ENCODE measurements at places on chromosomes 3 and 15. TPM values are rescaled to one million over a fixed set of nuclear protein-coding genes. Genes with fewer than 3 reads are reported as not detected.

Gene CMTM6
- 32.6 TPM for total RNA-seq

Gene LRRC34
- 4.6 TPM for total RNA-seq

Gene CCR1
- not detected for total RNA-seq

Gene SLC25A38
- 30.5 TPM for total RNA-seq

Gene GOLGA8H
- 0.15 TPM for total RNA-seq
